ENCODE measurements at places on chromosomes 5 and 9.

GRCh38 chr5:134242146-134242545, 16.3 kb upstream of the PPP2CA start:
- no peak for DNase-seq

GRCh38 chr9:129759319-129759718, 6.5 kb upstream of the PTGES start:
- no peak for DNase-seq

- no peak for DNase-seq
These were observed 41.0 kb upstream of the DMRT3 start for GRCh38 chr9:935348-935965.

DNA sequence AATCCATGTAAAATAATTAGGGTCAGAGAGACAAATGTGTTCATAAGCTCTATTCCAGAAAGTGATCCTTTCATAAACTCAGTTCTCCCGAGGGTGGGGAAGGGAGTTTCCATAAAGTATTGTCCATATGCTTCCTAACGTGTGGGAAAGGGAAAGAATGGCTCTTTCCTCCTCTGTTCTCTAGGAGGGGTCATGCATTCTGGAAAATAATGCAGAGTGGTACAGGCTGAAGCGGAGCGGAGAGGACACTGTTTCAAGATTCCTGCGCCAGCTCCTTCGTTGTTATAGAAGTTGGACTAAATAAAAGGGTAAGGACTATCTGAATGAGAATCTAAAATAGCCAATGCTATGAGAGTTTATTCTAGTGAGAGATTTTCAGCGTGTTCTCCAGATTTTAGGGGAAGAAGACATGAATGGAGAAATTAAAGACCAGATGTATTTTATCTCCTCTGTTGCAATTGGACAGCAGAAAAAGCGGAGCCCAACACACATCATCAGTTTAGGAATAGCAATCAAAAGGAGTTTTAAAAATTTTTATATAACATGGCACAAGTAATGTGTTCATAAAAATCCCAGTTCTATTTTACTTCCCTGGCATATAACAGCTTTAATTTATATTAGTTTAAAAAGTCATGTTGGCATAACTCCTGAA, 166.9 kb upstream of the MPDZ start:
- no peak for DNase-seq

- no peak for DNase-seq
These were observed 153.5 kb downstream of the MAT2B start for GRCh38 chr5:163658702-163659567.

- DNase-seq: no peak
These were observed 1.1 kb downstream of the RALGDS start for GRCh38 chr9:133119846-133120500.

GRCh38 chr5:121489972-121490371, 361.7 kb upstream of the FTMT start:
- DNase-seq: no peak

- no peak for DNase-seq
These were observed 13.5 kb upstream of the AMACR start for GRCh38 chr5:34021334-34021733.

GRCh38 chr5:15334551-15335266, 165.3 kb upstream of the FBXL7 start:
- no peak for DNase-seq

DNA sequence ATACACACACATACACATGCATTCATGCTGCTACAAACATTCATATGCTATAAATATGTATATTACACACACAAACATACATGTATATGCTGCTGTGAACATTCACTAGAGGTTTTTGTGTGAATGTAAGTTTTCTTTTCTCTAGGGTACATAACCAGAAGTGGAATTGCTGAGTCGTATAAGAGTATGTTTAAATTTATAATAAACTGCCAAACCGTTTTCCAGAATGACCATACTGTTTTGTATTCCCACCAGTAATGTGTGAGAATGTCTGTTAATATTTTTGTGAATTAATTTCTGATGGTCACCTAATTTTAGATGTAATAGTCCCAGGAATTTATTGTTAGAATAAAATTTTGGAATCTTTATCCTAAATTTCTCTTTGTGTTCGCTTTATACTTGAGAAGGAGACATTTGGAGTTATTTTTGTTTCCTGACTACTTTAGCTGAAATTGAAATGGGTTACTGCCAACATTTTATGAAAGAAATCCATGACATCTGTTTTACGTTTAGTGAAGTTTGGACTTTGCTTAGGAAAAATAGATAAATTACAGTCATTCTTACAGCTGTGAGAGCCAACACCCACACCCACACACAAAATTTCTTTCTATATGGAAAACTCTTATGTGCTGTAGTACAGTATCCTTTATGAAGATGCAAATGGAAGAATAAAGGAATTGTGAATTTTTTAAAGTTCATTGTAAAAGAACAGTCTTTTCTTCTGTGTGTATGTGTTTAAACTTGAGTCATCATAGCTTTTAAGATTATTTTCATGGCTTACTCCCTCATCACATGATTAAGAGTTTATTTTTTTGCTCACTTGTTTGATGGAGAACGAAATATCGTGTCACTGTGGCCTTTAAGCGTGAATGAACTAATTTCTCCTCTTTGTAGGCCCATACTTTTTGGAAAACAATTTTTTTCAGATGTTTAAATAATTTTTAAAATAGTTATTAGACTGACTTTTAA, 24.3 kb downstream of the CENPP start:
- DNase-seq: no peak

DNA sequence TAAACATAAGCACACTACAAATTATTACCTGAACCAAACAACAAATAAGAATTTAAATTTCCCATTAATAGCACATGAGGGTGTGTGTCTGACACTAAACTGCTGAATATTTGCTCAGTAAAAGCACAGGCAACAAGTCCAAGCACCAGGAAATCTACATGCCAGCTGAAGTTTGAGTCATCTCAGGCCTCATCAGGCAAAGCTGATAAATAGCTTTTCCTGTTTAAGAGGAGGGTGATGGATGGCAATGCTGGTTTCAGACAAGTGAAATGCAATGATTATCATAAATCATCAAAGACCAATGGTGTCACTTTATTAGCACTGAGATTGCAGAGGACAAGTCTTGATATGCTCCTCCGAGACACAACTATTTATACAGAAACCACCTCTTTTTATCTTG, 1668.0 kb upstream of the C9orf72 start:
- no peak for DNase-seq

DNA sequence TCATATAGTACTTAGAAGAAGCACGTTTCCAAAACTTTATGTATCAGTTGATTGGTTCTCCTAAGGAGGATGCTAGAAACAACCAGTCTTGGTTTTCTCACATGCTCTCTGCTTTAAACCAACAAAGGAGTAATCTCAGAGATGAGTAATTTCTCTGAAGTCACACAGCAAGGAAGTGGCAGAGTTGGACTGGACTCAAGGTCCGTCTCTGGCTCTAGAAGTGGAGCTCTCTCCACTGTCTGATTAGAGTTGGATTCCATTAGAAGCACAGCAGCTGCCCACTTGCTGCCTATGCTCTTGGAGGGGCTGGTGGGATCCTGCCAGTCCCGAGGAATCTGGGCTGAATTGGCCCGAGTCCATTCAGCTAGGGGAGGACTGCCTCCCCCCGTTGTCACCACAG, 21.0 kb downstream of the RALGPS1 start:
- DNase-seq: no peak

DNA sequence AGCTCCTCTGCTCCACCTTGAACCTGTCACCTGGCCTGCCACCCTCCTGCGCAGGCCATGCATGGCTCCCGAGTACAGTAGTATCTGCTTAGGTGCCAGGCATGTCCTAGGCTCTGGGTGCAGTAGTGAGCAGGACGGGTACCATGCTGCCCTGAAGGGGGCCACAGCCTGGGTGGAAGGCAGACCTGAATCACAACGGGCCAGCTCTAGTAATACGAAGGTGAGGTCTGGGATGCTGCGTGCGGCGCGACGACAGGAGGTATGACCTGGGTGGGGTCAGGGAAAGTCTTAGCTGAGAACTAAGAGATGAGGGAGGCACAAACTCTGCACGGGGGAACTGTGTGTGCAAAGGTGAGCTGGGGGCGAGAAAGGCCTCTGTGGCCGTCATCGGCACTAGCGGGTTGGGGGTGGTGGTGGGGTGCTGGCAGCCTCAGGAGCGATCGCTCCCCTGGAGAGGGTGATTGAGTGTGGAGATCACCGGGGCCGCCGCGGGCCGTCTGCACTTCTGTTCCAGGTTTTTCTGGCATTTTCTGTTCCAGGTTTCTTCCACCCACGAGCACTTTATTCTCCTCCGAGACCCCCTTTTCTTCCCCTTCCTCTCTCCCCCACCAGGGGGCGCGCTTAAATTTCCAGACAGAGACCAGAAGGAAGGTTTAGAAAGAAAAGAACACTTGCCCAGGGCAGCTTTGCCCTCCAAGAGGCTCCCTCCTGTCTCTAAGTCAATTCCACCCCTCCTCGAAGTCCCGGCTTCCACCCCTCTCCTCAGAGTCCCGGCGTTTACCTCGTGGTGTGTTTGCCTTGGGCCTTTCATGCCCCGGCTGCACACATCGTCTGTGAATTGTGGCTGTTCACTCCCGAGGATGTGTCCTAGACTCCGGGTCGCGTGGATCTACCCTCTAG, 15.1 kb downstream of the PDLIM4 start:
- DNase-seq: no peak
